DND-41 (cell line): ENCODE measurements at places on chromosomes 12 and 14.

DNA sequence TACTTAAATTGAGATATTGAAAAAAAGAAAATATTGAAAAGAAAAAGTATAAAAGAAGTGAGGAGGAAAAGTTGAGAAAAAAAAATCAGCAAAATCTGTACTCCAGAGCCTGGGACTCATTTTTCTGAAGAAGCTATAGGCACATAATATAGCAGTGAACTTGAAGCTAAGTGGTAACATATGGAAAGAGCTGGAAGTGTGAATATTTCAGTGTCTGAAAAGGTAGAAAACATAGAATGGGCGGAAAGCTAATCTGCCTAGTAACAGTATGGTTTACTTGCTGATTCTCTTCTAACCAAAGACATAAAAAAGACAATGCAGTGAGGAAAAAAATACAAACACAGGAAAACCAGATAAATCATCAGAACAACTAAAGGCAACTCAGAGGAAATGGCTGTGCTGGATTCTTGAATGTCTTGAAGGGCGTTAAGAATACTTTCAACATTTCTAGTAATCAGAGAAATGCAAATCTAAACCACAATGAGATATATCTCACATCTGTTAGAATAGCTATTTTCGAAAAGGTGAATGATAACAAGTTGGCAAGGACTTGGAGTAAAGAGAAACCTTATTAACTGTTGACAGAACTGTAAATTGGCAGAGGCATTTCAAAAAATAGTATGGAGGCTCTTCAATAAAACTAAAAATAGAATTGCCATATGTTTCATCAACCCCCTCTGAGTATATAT lies 784.6 kb downstream of the LRFN5 start:
- no peaks in the 10 kb centered on the region for H3K36me3 ChIP-seq
- no peak overlapping the region for H3K27ac ChIP-seq
- no peaks in the 10 kb centered on the region for H3K27me3 ChIP-seq

GRCh38 chr14:102500158-102500662 lies 9.4 kb downstream of the ANKRD9 start:
- H3K4me3 ChIP-seq = no peak overlapping the region
- H3K27ac ChIP-seq = no peak overlapping the region
- H3K4me1 ChIP-seq = no peaks in the 10 kb centered on the region
- H3K27me3 ChIP-seq = no peaks in the 10 kb centered on the region

DNA sequence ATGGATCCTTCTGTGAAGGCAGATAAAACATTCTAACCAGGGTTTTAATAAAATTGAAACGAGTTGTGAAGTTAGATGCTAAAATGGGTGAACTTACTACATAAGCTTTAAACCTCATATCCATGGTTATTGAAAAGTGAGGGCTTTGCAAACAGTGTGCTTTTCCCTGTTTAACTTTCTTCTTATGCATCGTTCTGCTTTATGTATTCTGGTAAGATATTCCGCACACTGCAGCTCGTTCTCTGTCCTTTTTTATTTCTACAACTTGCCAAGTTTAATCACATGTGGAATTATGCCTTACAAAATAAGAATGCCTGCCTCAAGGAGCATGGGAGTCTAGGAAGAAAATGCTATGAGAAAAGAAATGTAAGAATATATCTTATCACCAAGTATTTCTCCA lies 30.9 kb downstream of the PELI2 start:
- no peaks in the 10 kb centered on the region for H3K27me3 ChIP-seq
- no peak for DNase-seq
- peaks cover 99% of the 10 kb centered on the region for H3K4me1 ChIP-seq

DNA sequence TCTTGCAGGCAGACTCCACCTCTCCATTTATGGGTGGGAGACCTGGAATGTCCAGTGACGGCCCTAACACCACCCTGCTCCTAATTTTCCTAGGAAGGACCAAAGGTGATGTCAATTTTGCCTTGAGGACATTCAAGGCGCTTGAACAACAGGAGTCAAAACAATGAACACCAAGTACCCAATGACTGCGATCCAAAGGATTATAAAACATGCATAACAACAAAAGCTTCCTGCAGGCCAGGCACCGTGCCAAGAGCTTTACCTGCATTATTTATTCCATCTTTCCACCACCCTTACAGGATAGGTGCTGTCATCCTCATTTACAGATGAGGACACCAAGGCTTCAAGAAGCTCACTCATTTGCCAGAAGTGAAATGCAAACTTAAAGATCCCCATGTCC lies 15.2 kb upstream of the FOXN3 start:
- peaks cover 48% of the 10 kb centered on the region for H3K4me1 ChIP-seq
- no peak for DNase-seq
- H3K27ac ChIP-seq = peak overlapping the region; percentile 67

DNA sequence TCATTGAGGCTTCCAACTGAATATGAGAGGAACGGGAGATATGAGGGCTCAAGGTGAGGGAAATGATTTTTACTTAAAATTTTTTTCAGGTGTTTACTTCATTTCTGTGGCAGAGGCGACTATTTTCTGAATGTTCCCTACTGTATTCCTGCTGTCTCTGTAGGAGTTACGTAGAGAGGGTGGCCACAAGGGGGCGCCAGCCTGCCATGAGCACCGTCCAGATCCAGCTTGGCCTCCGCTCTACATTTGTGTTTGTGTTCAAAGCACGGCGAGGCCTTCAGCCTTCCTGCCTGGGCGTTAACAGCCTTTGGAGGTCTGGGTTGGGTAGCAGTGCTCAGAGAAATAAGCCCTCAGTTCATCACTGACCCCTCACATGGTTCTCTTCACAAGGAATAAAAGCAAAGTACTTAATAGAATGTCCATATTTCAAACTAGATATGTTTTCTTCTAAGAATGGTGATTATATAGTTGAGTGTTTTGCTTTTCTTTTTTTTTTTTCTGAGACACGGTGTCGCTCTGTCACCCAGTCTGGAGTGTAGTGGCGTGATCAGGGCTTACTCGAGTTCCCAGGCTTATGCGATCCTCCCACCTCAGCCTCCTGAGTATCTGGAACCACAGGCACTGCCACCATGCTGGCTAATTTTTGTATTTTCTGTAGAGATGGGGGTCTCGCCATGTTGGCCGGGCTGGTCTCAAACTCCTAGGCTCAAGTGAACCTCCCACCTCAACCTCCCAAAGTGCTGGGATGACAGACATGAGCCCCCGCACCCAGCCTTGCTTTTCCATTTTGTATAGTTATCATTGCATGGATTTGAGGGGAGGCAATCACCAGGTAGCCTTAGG lies 22.3 kb downstream of the CKB start:
- no peak overlapping the region for H3K4me3 ChIP-seq
- H3K36me3 ChIP-seq = peaks cover 82% of the 10 kb centered on the region
- DNase-seq = peak; percentile 71
- H3K27ac ChIP-seq = no peak overlapping the region
- H3K27me3 ChIP-seq = no peaks in the 10 kb centered on the region

- H3K27ac ChIP-seq = no peak within 1 kb of the TSS
- H3K4me3 ChIP-seq = no peak within 1 kb of the TSS
- no peaks in the 10 kb centered on the region for H3K36me3 ChIP-seq
- H3K4me1 ChIP-seq = no peaks in the 10 kb centered on the region
- DNase-seq = no peak
Observed at GRCh38 chr12:70920251-70920851, at the start of gene PTPRR. TSS of gene PTPRR (minus strand) at chr12:70920738. CDS start at chr12:70920390, 348 bp downstream.

DNA sequence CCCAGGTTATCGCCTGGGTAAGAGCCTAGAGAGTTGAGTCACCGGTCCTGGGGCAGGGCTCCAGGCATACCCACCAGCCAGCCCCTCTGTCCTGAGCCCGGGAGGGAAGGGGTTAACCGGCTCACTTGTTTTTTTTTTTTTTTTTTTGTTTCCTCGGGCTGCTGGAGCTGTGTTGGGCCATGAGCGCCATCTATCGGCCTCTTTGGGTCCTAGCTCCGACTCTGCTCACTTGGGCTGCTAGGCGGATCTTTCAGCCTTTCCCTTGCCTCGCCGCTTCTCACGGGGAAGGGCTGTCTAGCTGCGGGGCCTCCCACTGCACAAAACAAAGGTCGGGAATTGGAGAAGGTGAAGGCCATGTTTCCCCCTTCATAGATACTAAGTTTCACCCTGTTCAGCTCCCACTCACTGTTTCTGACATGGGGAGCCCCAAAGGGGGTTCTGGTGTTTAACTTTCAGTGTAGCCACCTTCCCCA lies 2.8 kb upstream of the SMUG1 start:
- peak; percentile 82 for DNase-seq
- peaks cover 35% of the 10 kb centered on the region for H3K27me3 ChIP-seq
- H3K4me1 ChIP-seq = peaks cover 28% of the 10 kb centered on the region
- no peak overlapping the region for H3K4me3 ChIP-seq
- H3K36me3 ChIP-seq = peaks cover 7% of the 10 kb centered on the region
- H3K27ac ChIP-seq = no peak overlapping the region

- no peaks in the 10 kb centered on the region for H3K27me3 ChIP-seq
- DNase-seq = no peak
- H3K27ac ChIP-seq = no peak overlapping the region
- no peaks in the 10 kb centered on the region for H3K36me3 ChIP-seq
Observed at GRCh38 chr12:110998165-110998564, 77.8 kb upstream of the MYL2 start.

GRCh38 chr14:100709289-100710284 lies 17.1 kb upstream of the DLK1 start:
- H3K27ac ChIP-seq = no peak overlapping the region
- peaks cover 9% of the 10 kb centered on the region for H3K4me1 ChIP-seq
- no peak overlapping the region for H3K4me3 ChIP-seq
- DNase-seq = peak; percentile 46
- no peaks in the 10 kb centered on the region for H3K36me3 ChIP-seq

GRCh38 chr14:84874436-84874835 lies 655.5 kb upstream of the FLRT2 start:
- no peaks in the 10 kb centered on the region for H3K27me3 ChIP-seq
- no peak for DNase-seq
- no peak overlapping the region for H3K4me3 ChIP-seq

GRCh38 chr12:77062846-77063461 lies 2.4 kb downstream of the E2F7 start:
- peaks cover 65% of the 10 kb centered on the region for H3K36me3 ChIP-seq
- peak overlapping the region; percentile 69; the same call in 1 of the 2 replicates for H3K4me3 ChIP-seq
- peaks cover 78% of the 10 kb centered on the region for H3K4me1 ChIP-seq

DNA sequence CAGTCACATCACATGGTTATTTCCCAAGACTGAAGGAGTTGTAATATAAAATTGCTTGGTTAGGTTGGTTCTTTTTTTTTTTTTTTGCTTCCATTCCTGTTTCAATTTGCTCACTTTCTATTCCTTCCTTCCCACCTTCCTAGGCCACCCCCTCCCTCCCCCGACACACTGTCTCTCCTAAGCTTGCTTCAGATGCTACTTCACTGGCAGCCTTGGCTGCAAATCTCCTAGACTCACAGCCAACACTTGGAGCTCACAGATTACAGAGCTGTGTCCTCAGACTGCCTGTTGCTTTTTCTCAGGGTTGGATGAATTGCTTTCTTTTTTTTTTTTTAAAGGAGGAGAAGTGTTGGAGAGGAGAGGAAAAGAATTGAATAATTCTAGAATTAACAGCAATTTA lies 77.3 kb upstream of the GRIN2B start:
- H3K27ac ChIP-seq = no peak overlapping the region
- H3K27me3 ChIP-seq = peaks cover 6% of the 10 kb centered on the region
- H3K4me1 ChIP-seq = no peaks in the 10 kb centered on the region
- H3K4me3 ChIP-seq = no peak overlapping the region

DNA sequence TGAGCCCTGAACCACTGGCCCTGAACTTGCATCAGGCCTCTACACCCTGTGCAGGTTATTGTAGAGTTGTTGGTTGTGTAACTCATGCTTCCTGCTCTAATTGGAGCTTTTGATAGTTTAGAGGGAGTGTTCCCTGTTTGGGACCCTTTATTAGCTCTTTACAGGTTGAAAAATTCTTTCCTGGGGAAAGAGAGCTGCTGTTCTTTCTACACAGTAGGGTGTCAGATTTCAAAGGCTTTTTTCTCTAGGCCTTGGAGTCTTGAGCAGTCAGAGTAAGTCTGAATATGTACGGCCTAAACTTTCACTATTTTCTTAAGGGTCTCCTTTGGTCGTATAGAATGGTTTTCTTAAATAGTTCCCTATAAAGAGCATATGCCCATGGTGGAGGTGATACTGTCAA lies 60.8 kb upstream of the NEDD1 start:
- no peak for DNase-seq
- H3K36me3 ChIP-seq = no peaks in the 10 kb centered on the region
- H3K27me3 ChIP-seq = no peaks in the 10 kb centered on the region
- peak overlapping the region; percentile 71 for H3K27ac ChIP-seq
- H3K4me1 ChIP-seq = peaks cover 22% of the 10 kb centered on the region
- H3K4me3 ChIP-seq = no peak overlapping the region

- no peaks in the 10 kb centered on the region for H3K27me3 ChIP-seq
- H3K4me3 ChIP-seq = no peak overlapping the region
- no peaks in the 10 kb centered on the region for H3K36me3 ChIP-seq
- no peak overlapping the region for H3K27ac ChIP-seq
- DNase-seq = no peak
Observed at GRCh38 chr12:31859232-31859977, 99.8 kb upstream of the RESF1 start.

- peaks cover 8% of the 10 kb centered on the region; the same call in 1 of the 2 replicates for H3K36me3 ChIP-seq
- H3K4me3 ChIP-seq = no peak overlapping the region
- no peak for DNase-seq
- no peak overlapping the region for H3K27ac ChIP-seq
- H3K4me1 ChIP-seq = no peaks in the 10 kb centered on the region
Observed at GRCh38 chr14:74160763-74161162, 76.0 kb downstream of the LIN52 start.

DNA sequence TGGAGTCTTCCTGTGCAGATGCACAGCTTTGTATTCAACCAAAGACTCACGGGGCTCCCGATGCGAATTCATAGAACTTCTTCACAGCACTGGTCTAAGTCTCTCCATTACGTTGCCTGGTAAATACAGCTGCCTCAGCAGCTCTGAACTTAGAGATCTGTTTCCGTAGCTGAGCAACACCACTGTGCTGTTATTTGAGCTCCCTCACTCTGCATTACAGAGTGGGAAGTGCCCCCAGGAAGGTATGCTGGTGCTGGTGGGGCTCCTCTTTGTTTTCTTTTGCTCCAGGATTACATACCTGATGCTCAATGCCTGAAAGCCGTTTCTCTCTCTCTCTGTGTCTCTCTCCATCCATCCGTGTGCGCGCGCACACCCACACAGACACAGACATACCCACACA lies 227.5 kb upstream of the RMST start:
- no peak overlapping the region for H3K4me3 ChIP-seq
- H3K27ac ChIP-seq = no peak overlapping the region
- no peaks in the 10 kb centered on the region for H3K36me3 ChIP-seq
- no peaks in the 10 kb centered on the region for H3K4me1 ChIP-seq

DNA sequence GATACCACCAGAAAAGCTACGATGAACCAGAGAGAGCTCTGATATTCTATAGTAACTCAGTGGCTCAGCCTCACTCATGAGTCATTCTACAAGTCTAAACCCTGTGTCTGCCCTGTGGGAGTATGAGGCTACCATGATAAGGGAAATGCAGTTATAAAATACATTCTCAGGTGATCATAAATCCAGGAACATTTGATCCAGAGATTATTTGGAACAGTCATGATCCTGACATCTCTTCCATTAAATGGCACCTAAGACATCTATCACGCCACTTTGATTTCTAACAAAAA lies 202.6 kb upstream of the RASSF8 start:
- H3K27ac ChIP-seq = no peak overlapping the region
- H3K4me1 ChIP-seq = no peaks in the 10 kb centered on the region
- no peaks in the 10 kb centered on the region for H3K36me3 ChIP-seq
- no peaks in the 10 kb centered on the region for H3K27me3 ChIP-seq
- no peak for DNase-seq
- no peak overlapping the region for H3K4me3 ChIP-seq
